AG04449 (cell line): ENCODE measurements at places on chromosomes 7 and 10.
A peak's percentile ranks its signal among the peaks of the same experiment; 100 is the strongest.

GRCh38 chr10:14688606-14689005 is 86.1 kb downstream of the FAM107B start:
- DNase-seq: no peak

- DNase-seq: no peak
Measured at GRCh38 chr10:5835446-5836095, 22.3 kb upstream of the GDI2 start.

DNA sequence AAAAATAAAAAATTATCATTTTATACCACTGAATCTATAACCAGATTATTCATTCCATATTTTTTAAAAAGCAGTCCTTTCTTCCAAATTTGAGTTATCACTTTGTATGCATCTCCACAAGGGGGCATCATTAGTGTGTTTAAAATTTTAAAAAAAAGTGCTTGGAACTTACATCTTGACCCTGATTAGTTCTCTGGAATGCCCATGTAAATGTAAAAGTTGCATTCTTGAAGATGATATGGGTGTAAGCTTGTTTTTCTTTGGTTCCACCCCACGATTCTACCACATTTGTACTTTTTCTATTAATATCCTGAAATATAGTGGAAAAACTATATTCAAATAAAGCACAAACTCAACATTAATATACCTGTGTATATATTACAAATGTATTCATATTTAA is 144.9 kb downstream of the ELAPOR2 start:
- DNase-seq: no peak

DNA sequence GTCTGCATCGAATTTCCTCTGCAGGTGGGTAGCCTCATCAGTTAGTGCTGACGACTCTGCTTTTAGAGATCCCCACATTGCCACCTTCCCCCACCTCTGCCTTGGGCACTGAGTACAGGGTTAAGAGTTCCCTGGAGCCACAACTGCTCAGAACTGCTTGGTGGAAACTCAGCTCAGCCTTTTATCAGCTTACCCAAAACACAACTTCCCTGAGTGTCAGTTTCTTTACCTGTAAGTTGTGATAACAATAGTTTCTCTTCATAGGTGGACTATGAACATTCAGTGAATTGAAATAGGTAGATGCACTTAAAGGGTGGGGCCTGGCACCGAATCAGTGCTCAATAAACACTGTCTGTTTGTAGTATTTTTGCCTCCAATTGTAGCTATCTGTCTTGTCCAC is 11.3 kb downstream of the ASB13 start:
- no peak for DNase-seq

DNA sequence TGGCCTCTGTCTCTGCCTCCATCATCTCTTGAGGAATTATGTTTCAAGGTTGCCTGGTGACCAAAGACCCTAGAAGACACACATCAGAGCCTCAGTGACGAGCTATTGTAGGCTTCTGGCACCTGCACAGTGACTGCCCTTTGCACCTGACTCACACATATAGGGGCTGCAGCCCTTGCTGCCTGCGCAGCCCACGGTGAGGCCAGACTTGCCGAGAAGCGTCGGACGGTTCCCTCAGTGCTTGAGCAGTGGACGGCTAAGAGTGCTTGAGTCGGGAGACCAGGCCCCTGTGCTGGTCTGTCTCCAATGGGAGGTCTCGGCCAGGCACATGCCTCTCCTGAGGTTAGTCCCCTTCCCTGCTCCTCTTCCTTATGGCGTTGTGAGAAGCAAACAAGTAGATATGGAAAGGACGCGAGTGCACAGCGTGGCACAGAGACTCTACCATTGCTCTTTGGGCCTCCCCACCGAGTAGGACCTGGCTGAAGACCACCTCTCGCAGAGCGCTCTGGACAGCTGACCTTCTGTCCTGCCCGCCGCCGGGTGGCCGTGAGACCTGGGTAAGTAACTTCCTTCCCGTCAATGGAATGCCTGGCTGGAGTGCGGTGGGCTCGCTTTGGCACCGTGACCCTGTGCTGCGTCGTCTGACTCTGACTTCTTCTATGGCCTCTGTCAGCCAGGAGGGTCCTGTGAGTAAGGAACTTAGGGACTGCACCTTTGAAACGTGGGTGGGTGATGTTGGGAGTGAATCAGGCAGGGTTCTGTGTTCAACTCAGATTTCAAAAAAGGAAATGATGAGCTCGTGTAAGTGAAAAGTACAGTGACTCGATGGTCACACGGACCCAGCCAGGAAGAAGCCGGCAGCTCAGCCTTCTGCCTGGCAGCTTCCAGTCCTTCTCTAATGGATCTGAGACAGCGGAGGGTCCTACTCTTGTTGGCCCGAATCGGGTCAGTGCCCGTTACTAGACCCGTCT is 33.7 kb downstream of the ZNF775 start:
- no peak for DNase-seq

GRCh38 chr10:78910021-78910420 is 158.7 kb upstream of the ZMIZ1 start:
- no peak for DNase-seq

DNA sequence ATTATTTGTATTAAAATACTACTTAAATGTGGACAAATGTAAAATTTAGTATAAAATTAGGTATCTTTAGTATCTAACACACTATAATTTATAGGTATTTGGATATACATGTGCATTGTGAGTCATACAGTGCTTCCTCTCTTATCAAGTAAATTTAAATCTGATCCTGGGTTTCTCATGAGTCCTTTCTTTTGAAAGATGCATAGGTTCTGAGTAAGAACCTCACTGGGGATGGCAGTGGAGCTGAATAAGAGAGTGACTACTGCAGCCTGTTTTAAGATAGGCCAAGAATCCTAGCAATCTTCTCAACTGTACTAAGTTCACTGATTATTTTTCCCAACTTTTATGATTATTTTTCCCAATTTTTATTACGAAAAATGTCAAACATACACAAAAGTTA is 16.2 kb downstream of the CEP55 start:
- peak; percentile 51 for DNase-seq

- no peak for DNase-seq
Measured at GRCh38 chr7:135827391-135827790, 78.8 kb upstream of the FAM180A start.

- DNase-seq: no peak
Measured at GRCh38 chr7:44706788-44707557, 41.7 kb upstream of the ZMIZ2 start.

DNA sequence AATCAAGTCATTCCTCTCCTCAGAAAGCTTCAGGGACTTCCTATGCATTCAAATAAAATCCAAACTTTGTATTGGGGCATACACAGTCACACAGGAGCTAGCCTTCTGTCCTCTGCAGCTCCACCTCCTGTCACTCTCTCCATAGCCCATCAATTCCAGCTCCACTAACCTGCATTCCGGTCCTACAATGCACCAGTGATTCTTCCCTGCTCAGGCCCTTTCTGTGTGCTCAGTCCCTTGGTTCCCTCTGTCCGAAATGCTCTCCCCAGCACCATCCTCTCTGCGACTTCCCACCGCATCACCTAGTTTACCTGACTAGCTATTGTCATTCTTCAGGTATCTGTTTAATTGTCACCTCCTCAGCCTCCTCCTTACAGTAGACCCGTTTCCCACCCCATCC is 26.4 kb upstream of the YAE1 start:
- DNase-seq: no peak

DNA sequence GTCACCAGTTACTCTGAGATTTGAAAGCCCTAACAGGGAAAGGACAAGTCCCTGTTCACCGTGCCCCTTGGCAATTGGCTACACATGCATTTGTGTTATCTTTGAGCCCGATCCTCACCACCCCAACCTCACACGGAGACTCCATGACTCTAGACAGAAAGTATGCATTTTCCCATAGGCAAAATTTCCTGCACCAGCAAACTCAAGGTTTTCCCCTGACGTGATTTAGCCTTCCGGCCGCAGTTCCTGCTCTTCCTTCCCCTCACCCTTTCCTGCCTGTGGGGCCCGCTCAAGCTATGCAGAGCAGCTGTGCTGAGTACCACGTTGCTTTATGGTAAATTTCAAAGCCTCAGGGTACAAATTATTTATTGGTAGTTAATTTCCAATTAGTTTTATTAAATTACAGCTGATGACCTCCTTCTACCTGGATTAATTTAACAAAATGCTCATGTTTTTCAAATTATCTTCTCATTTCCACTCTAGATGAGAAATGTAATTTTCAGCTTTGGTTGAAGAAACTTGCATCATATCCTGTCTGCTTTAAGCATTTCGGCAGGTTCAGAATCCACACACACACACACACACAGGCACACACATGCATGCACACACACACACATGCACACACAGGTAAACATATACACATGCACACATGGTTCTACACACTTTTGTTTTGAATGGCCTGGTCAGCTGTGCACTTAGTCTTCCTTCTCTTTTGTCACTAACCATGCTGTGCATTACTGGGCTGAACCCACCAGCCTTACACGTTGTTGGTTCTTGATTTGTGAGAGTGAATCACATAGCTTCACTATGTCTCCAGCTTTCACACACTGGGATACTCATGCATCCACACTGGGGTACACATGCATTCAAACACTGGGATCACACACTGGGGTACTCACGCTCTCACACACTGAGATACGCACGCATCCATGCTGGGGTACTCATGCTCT is 283.1 kb upstream of the PITRM1 start:
- no peak for DNase-seq

DNA sequence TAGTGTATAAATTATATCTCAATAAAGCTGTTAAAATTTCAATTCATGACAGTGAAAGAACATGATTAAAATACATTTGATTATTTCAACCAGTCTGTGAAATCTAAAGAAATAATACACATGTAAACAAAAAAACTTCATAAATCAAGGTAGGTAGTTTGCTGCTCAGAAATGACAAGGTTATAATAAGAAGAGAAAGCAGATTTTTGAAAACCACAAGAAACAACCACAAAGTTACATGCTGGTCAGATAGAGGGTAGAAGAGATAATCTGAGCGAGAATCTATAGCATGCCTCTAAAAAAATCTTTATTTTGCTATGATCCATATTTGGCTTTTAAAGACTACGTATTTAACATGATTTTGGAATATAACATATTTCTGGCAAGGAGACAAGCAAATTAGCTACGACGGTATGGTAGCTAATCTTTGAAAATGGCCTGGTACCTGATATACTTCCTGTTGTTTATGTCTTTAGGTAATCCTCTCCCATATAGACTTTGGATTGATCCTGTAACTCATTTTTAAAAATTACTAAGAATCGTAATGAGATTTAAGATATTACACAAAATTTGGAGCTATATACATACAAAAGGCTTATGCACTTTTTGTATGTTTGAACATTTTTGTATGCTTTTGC is 23.5 kb upstream of the VCL start:
- DNase-seq: no peak

- no peak for DNase-seq
Measured at GRCh38 chr7:139094030-139094429, 15.5 kb downstream of the ZC3HAV1 start.

GRCh38 chr7:28005075-28005846 is 175.3 kb downstream of the JAZF1 start:
- DNase-seq: no peak

DNA sequence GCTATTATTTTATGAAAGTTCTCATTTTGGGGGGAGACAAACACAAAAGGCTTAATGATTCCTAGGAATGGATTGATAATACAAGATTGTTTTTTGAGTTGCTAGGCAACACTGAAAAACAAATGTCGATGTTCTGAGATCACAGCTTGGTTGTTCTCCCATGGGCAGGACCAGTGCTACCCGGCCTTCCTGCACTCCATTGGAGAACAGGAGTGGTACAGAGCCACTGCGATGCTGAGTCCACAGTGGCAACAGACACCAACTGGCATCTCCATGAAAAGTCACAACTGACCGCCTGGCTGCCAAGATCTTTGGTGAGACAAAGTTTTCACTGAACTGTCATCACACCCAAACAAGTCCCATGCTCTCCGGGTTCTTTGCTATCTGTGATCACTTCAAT is 68.9 kb upstream of the NMT2 start:
- no peak for DNase-seq

DNA sequence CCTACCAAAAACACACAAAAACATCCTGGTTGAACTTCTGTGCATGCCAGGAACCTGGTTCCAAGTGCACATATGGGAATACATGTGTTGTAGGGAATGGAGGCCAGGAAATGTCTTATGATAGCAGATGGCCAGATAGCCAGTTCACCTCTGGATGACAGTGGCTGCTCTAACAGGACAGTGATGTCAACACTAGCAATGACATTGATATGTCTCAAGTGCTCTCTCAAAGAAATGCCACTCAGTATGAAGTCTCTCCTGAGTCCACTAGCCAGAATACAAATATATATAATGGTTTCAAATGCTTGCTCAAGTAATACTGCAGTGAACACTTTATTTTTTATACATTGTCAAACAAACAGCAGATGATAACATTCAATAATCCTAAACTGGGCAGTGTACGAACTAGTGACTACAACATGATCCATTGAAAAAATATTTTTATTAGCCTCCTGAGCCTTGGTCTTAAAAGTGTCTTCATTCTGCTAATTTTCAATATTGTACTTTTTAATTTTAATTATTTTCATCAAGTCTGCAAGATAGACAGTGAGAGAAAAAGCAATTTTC is 26.0 kb upstream of the PCDH15 start:
- no peak for DNase-seq

- DNase-seq: no peak
Measured at GRCh38 chr7:24932815-24933214, 47.2 kb downstream of the OSBPL3 start.

GRCh38 chr7:71706597-71706975 is 574.6 kb downstream of the GALNT17 start:
- DNase-seq: no peak

DNA sequence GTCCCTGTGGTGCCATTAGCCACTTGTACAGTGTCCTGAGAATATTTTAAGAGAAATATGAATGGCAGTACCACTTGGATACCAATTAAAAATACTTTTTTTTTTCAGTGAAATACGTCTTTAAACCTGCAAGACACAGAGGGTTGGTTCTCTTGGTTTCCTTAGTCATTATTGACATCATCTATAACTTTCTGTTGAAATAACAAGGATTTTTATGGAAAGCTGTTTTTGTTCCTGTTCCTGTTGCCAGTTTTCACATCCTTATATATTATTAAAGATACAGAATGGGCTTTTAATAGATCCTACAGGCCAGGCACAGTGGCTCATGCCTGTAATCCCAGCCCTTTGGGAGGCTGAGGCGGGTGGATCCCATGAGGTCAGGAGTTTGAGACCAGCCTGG is 579.9 kb downstream of the AUTS2 start:
- no peak for DNase-seq

DNA sequence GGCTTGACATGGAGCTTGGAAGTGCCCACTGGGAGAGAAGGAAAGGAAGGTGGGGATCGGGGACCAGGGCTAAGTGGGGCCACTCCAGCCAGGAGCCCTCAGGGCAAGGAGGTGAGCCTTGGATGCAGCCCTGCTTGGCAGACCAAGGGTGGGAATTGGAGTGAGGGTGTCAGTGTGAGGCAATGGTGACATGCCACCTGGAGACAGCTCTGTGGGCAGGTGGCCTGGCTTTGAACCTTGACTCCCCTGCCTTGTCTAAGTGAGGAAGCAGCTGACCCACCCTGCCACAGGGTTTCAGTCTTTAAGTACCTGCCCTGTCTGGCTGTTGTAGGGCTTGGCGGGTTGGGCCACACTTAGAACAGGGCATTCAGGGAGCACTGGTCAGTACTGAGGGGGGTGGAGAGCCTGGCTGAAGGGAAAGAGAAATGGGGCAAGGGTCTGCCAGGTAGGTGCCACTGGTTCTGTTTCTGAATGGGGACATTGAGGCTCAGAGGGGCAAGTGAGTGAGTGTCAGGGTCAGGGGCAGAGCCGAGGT is 4.8 kb downstream of the RAMP3 start:
- DNase-seq: no peak

- DNase-seq: no peak
Measured at GRCh38 chr10:1679821-1680650, 57.3 kb downstream of the ADARB2 start.

GRCh38 chr10:13945390-13946208 is 358.8 kb downstream of the PRPF18 start:
- no peak for DNase-seq
